ENCODE measurements at places on chromosomes 3 and 15. TPM values are rescaled to one million over a fixed set of nuclear protein-coding genes. Genes with fewer than 3 reads are reported as not detected.
A peak's percentile ranks its signal among the peaks of the same experiment; 100 is the strongest.

DNA sequence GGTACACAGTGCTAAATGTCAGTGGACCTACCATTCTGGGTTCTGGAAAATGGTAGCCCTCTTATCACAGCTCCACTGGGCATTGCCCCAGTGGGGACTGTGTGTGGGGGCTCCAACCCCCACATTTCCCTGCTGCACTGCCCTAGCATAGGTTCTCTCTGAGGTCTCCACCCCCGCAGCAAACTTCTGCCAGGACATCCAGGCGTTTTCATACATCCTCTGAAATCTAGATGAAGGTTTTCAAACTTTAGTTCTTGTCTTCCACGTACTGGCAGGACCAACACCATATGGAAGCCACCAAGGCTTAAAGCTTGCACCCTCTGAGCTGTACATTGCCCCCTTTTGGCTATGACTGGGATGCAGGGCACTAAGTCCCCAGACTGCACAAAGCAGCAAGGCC lies 788.2 kb upstream of the ALCAM start:
- no peaks in the 10 kb centered on the region for H3K27me3 ChIP-seq
- no peaks in the 10 kb centered on the region for H3K36me3 ChIP-seq
- H3K27ac ChIP-seq, result no peak overlapping the region

DNA sequence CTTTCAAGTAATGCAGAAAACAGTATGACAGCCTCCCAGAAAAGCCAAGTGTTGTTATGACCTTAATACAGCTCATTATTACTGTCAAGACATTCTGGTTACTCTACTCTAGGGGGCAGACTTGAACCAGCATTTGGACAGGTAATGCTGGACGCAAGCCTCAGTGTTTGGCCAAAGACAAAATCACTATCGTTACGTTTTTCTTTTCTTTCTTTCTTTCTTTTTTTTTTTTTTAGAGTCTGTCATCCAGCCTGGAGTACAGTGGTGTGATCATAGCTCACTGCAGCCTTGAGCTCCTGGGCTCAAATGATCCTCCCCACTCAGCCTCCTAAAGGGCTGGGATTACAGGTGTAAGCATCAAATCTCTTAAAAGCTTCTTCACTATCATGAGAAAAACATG lies 29.4 kb upstream of the TMEM45A start:
- DNase-seq, result peak; percentile 44
- H3K4me1 ChIP-seq, result peaks cover 10% of the 10 kb centered on the region
- H3K4me3 ChIP-seq, result no peak overlapping the region
- H3K27me3 ChIP-seq, result no peaks in the 10 kb centered on the region
- H3K27ac ChIP-seq, result no peak overlapping the region
- no peaks in the 10 kb centered on the region for H3K36me3 ChIP-seq

DNA sequence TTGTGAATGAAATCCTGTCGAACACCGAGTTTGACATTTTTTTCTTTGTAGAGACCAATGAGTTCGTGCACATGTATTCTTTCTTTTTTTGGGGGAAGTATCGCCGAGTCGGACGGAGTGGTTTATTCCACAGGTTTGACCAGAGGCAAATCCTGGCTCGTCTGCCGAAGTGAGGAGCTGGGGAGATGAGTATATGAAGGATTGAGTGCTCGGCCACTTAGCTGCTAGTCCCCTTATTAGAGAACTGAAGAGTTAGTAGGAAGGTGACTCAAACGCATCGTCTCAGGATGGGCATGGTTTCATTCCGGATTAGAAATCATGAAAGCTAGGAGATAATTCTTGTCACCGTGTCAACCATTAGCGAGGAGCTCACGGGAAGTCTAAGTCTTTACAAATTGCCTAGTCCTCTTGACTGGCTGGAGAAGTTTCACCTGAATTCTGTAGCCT lies 154.7 kb upstream of the GOLIM4 start:
- H3K36me3 ChIP-seq, result no peaks in the 10 kb centered on the region
- H3K4me1 ChIP-seq, result peaks cover 13% of the 10 kb centered on the region
- no peak overlapping the region for H3K27ac ChIP-seq
- H3K4me3 ChIP-seq, result peak overlapping the region; percentile 56

DNA sequence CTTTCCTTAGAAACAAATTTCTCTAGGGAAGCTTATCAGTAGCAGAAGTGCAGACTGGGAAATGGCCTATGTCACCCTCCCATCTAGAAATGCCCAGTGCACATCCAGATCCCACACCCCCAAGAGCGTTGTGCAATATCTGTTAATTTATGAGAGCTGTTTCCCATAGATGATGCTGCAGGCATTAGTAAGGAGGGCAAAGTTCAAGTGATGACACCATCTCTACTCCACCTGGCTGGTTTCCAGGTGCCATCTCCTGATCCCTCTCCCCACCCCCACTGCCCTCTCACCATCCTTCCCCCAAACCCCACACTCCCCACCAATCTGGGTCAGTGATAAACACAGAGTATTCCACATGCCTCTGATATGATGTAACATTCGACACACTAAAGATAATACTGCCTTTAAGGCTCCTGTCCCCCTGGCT lies 39.4 kb downstream of the AGTR1 start:
- no peak overlapping the region for H3K4me3 ChIP-seq
- no peaks in the 10 kb centered on the region for H3K36me3 ChIP-seq
- no peak for DNase-seq
- H3K27me3 ChIP-seq, result no peaks in the 10 kb centered on the region
- H3K27ac ChIP-seq, result no peak overlapping the region
- no peaks in the 10 kb centered on the region for H3K4me1 ChIP-seq

GRCh38 chr3:1092771-1093170 lies at the start of gene CNTN6:
TSS of gene CNTN6 (plus strand) at chr3:1093024. CDS start at chr3:1148009, 54,985 bp downstream.
- no peaks in the 10 kb centered on the region for H3K27me3 ChIP-seq
- no peak for DNase-seq
- no peaks in the 10 kb centered on the region for H3K4me1 ChIP-seq
- no peak within 1 kb of the TSS for H3K4me3 ChIP-seq

DNA sequence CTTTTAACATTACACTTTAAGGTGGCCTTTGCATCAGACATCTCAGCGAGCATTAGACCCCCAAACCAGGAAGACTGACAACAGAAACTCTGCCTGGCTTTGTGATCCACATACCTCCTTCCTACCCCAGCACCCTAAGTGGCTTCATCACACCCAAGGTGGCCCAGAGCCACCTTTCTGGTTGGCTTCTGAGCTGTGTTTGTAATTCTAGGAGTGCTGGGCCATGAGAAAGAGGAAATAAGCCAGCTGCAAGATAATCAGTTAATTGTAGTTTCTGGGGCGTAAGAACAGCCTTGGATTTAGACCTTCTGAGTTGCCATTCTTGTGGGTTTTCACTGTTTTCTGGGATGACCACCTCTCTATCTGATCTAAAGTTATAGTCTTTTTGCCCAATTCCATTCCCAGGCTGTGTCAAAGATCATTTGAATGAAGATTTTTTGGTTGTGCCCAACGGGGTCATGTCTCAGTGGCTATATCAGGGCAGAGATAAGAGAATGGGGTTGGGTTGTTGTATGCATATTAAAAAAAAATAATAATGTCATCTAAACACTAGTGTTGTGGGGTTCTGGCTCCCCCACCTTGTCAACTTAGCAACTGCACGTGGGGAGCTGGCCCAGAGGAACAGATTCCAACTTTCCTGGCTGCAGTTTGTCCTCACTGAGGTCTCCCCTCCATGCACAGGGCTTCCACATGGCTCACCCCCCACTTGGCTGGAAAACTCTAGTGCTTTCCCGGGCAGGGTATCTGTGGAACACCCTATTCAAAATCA lies 234.8 kb upstream of the WNT5A start:
- H3K27me3 ChIP-seq, result peaks cover 9% of the 10 kb centered on the region
- H3K27ac ChIP-seq, result no peak overlapping the region
- no peaks in the 10 kb centered on the region for H3K36me3 ChIP-seq
- no peak overlapping the region for H3K4me3 ChIP-seq
- no peaks in the 10 kb centered on the region for H3K4me1 ChIP-seq

DNA sequence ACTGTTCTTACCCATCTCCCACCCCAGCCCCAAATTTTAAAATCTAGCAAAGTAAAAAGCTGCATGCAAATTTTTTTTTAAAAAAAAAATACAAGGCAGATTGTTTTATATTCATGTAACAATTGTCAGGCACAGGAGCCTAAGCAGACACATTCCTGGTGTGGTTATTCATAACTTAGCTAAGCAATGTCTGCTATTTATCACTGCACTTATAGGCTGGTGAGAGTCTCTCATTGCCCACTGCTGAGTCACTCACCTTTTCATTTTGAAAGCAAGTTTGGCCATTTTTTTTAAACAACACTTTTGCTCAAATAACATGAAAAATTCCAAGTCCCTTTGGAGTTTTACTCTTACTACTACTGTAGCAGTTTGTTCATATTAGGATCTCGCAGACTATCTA lies 413.9 kb downstream of the RBMS3 start:
- H3K4me3 ChIP-seq, result no peak overlapping the region
- H3K36me3 ChIP-seq, result no peaks in the 10 kb centered on the region
- no peak overlapping the region for H3K27ac ChIP-seq
- H3K27me3 ChIP-seq, result no peaks in the 10 kb centered on the region

- no peaks in the 10 kb centered on the region for H3K27me3 ChIP-seq
- no peak overlapping the region for H3K4me3 ChIP-seq
- H3K4me1 ChIP-seq, result no peaks in the 10 kb centered on the region
These were observed 375.0 kb downstream of the WDR72 start for GRCh38 chr15:53384417-53384816.

DNA sequence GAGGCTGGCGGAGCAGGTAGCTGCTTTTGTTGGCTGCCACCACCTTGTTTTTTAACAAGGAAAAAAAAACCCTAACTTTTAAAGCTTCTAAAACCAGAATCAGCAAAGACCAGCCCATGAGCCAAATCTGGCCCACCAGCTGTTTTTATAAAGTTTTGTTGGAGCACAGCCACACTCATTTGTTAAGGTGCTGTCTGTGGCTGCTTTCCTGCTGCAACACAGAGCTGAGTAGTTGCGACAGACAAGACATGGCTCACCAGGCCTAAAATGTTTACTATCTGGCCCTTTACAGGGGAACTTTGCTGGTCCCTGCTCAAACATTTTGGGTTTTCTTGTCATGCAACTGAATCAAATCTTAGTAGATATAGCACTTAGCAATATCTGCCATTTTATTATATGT lies 18.9 kb downstream of the EFCAB12 start:
- no peaks in the 10 kb centered on the region for H3K36me3 ChIP-seq
- no peak overlapping the region for H3K27ac ChIP-seq

- no peak for DNase-seq
- no peak overlapping the region for H3K4me3 ChIP-seq
- no peak overlapping the region for H3K27ac ChIP-seq
These were observed 52.2 kb downstream of the IMPG2 start for GRCh38 chr3:101268141-101268540.

GRCh38 chr15:55802600-55803376 lies 59.8 kb upstream of the PRTG start:
- H3K27ac ChIP-seq, result no peak overlapping the region
- H3K4me1 ChIP-seq, result peaks cover 3% of the 10 kb centered on the region
- no peaks in the 10 kb centered on the region for H3K36me3 ChIP-seq
- H3K27me3 ChIP-seq, result peaks cover 11% of the 10 kb centered on the region

- no peaks in the 10 kb centered on the region for H3K36me3 ChIP-seq
- no peak for DNase-seq
- H3K27ac ChIP-seq, result no peak overlapping the region
- peaks cover 8% of the 10 kb centered on the region for H3K4me1 ChIP-seq
- H3K27me3 ChIP-seq, result peaks cover 5% of the 10 kb centered on the region
These were observed 60.3 kb downstream of the DIPK2A start for GRCh38 chr3:144031938-144032337.

DNA sequence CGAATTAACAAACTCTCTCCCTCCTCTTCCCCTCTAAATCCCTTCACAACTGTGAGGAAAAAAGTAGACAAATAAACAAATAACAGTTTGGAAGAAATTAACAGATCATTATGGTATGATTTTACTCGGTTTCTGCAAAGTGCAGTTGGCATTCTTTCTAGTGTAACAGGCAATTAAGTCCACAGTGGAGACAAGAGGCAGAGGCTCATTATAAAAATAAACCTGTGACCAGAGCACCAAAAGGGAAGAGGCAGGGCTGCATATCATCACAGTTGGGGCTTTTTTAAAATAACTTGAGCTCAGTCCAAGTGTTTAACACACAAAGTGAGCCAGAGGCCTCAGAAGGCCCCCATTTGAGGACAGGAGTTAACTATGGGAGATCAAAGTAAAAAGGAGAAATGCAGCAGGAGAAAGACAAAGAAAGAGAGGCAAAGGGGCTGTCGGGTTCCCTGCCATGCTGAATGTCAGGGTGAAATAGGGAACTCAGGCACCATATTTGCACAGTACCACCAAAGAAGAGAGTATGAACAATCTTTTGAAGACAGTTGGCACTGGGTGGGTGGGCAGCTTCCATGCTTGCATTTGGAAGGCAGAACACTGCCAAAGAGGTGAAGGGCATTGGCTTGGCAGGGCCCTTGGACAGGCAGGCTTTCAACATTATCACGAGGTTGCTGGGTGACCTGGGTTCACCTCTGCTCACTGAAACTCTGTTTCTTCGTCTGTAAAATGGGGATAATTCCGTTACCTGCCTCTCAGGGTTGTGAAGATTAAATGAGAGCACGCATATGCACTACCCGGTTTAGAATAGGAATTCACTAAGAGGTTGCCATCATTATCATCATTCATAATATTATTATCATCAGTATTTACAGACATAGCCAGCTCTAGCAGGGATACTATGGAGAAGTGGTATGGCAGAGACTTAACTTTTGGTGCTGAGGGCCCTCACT lies 134.5 kb downstream of the MEX3B start:
- no peaks in the 10 kb centered on the region for H3K36me3 ChIP-seq
- H3K27ac ChIP-seq, result no peak overlapping the region
- DNase-seq, result no peak
- H3K4me3 ChIP-seq, result no peak overlapping the region

GRCh38 chr3:23826382-23827064 lies 20.8 kb downstream of the UBE2E1 start:
- no peak overlapping the region for H3K4me3 ChIP-seq
- H3K36me3 ChIP-seq, result peaks cover 6% of the 10 kb centered on the region
- peaks cover 24% of the 10 kb centered on the region for H3K4me1 ChIP-seq

DNA sequence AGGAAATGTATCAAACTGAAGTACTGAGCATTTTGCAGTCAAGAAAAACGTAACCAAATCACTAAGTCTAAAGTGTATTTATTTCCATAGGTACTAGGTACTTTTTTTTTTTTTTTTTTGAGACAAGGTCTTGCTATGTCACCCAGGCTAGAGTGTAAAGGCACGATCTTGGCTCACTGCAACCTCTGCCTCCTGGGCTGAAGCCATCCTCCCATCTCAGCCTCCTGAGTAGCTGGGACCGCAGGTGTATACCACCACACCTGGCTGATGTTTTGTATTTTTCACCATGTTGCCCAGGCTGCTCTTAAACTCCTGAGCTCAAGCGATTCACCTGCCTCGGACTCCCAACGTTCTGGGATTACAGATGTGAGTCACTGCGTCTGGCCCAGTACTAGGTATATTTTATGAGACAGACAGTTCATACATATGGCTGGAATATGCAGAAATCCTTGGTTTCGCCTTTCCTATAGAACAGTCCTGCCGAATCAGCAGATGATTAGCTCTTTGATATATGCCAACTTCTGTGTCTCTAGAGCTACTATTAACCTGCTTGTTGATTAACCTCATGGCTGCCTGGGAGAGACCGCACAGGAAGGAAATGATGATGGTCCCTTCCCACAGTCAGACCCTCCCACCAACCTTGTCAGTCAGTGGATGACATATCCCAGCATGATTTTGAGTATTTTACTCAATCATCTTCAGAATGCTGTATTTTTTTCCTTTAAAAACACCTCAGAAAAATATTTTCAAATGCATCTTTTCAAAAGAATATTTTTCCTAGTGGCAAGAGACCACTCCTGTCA lies 32.3 kb downstream of the TMOD3 start:
- H3K36me3 ChIP-seq, result peaks cover 53% of the 10 kb centered on the region
- H3K27ac ChIP-seq, result peak overlapping the region; percentile 85
- H3K27me3 ChIP-seq, result no peaks in the 10 kb centered on the region
- H3K4me3 ChIP-seq, result peak overlapping the region; percentile 55
- H3K4me1 ChIP-seq, result peaks cover 60% of the 10 kb centered on the region

ABCC5 gene
- total RNA-seq, result 19.0 TPM

SPINK8 gene
- not detected for total RNA-seq

PLCH1 gene
- total RNA-seq, result 0.37 TPM

SPINT1 gene
- total RNA-seq, result 2.9 TPM

GOLGA8G gene
- total RNA-seq, result not detected

OR5H15 gene
- not detected for total RNA-seq

SIN3A gene
- 115 TPM for total RNA-seq

ITIH4 gene
- total RNA-seq, result 25.5 TPM
